Cerebellum (tissue), 4 donors: ENCODE measurements at places on chromosomes 3 and 15. TPM values are rescaled to one million over a fixed set of nuclear protein-coding genes. Genes with fewer than 3 reads are reported as not detected.

DNA sequence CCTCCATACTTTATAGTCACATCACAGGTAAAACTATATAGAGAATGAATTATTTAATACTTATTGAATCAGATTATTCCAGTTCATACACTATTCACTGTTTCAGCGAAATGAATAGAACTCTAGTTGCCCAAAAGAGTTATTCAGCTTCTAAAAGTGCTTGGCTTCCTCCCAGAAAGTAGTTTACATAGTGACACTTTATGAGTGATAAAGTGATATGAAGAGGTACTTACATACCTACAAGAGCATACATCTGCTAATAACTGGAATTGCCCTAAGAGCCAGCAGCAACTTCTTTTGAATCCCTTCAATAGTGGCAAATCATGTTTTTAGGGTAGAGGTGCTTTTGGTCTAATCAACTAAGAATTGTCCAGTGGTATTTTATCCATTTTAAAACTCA, 635.1 kb upstream of the AGTR1 start:
- DNase-seq, result no peak

DNA sequence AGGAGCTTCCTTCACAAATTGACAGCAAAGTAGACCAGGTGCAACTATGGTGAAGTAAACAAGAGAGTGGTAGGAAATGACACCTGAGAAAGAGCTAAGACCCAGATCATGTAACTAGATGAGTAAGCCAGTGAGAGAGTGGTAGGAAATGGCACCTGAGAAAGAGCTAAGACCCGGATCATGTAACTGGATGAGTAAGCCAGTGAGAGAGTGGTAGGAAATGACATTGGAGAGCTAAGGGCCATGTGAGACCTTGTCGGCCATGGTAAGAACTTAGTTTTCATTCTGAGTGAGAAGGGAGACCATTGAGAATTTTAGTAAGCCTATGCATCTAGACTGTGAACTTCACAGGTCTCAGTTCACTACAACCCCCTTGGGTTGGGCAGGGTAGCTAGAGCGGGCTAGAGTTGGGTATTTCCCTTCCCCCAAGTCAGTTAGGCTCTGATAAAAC, 5.4 kb upstream of the SENP7 start:
- DNase-seq, result no peak

- DNase-seq, result no peak
These were observed 647.2 kb upstream of the BCHE start for GRCh38 chr3:166484470-166484869.

- no peak for DNase-seq
These were observed 14.4 kb upstream of the SEC13 start for GRCh38 chr3:10335190-10335738.

DNA sequence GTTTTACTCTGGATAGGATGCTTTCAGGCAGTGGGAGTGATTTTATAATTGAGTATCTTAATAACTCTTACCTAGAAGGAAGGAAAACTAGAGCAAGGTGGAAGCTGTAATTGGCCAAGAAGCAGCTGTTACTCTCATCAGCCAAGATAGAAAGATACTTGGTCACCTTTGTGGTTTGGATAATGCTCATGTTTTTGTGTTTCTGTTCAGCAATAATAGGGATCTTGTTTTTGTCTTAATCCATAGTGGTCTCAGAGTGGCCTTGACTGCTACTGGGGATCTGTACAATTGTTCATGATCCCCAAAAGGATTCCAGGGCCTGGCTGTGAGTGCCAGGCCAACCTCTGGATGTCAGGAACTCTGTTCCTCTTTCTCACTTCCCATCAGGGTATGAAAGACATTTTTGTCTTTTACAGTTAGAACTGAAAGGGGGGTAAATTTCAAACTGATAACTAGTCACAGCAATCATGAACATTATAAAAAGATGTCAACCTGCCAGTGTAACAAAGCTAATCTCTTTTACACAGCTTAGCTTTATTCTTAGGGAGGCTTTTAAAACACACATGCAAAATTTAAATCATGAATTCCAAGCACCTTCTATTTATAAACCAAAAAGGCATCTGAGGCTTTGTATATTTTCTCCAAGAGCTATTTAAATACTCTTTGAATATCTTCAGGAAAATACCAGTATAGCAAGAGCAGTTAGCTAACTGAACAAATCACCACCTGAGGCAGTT, 6.0 kb downstream of the UBL7 start:
- no peak for DNase-seq

- DNase-seq, result no peak
These were observed 13.1 kb upstream of the DENND4A start for GRCh38 chr15:65805019-65805745.

GRCh38 chr3:176286476-176287085, 910.7 kb downstream of the TBL1XR1 start:
- no peak for DNase-seq

DNA sequence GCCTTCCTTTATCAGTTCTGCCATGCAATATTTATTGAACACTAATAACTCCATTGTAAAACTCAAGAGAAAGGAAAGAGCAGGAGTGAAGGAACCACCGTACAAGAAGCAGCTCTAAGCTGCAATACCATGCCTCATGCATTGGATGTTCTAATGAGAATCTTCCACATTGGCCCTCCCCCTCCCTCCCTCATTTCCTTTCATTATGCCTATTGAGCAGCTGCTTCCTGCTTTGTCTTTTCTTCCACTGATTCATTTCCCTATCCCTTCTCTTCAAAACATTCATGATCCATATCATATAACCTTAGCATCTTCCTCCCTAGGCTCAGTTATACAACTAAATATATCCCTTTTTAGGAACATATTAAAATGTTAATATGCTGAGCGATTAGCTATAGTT, 698.7 kb upstream of the GOLIM4 start:
- DNase-seq, result no peak

DNA sequence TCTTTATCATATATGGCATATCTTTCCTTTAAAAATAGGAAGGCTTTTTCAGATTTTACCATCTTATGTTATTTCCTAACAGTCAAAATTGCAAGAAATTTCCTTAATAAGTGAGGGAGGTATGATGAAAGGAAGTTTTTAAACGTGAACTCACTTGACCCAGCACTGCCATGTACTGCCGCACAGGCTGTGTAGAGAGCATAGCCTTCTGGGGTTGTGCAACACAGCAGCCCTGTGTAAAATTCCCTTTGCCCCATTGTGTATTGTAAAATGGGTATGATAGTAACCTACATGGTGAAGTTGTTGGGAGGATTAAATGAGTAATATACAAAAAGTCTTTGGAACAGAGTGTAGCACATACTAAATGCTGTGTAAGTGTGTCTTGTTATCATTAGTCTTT, 78.6 kb downstream of the PEX5L start:
- no peak for DNase-seq

GRCh38 chr3:14492948-14493881, 46.9 kb downstream of the GRIP2 start:
- no peak for DNase-seq

DNA sequence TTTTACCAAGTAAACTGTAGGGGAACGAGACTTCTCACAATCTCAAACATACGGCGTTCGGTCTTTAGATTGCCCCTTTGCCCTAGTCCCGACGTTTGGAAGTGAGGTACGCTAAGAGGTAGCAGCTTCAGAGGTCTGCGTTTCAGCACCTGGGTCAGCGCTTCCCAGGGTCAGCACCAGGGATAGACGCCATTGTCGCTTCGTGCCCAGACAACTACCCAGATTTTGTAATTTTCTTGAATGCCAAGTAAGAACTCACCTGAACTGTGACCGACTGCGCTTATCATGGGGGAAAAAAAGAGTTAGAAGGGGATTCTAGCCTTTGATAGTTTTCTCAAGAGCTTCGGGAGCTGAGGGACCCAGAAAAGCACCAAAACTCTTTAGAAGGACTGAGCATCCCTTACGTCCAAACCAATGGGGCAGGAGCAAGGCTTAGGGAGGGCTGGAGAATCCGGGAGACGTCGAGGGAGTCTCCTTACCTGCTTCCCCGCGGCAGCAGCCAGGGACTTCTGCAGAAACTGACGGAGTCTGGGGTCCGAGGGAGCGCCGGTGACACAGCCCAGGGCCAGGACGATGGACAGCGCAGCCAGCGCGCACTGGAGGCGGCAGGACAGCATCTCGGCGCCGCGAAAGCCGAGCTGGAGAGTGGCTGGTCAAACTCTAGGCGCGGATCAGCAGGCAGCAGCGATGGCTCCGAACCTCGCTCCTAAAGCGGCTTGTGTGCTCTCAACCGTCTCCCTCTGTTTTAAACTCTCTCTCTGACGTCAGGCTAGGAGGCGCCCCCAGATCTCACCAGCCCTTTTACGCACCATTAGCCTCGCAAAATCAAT, at the start of gene SST:
SST (minus strand) TSS at position 720 of the 830 bp plus-strand sequence; CDS start at position 617, 103 bp downstream.
- DNase-seq, result no peak

DNA sequence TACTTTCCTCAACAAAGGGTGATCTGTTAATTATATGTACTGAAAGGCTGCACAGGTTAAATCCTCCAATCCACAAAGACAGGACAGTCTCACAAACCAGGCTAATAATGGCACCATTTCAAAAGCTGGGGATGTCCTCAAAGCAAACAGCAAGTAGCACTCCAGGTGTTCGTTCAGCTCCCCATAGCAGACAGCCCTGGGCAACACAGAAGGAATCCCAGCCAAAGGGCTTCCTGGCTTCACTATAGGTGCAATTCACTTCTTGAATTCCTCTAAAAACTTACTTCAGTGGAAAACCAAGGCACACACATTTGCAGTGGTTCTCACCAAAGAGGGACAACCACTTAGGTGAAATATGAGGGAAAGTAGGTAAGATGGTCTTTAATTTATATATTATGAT, 166.7 kb downstream of the CTNNB1 start:
- DNase-seq, result no peak

- DNase-seq, result peak; percentile 19
These were observed 98.9 kb upstream of the SLC6A6 start for GRCh38 chr3:14303336-14304100.

DNA sequence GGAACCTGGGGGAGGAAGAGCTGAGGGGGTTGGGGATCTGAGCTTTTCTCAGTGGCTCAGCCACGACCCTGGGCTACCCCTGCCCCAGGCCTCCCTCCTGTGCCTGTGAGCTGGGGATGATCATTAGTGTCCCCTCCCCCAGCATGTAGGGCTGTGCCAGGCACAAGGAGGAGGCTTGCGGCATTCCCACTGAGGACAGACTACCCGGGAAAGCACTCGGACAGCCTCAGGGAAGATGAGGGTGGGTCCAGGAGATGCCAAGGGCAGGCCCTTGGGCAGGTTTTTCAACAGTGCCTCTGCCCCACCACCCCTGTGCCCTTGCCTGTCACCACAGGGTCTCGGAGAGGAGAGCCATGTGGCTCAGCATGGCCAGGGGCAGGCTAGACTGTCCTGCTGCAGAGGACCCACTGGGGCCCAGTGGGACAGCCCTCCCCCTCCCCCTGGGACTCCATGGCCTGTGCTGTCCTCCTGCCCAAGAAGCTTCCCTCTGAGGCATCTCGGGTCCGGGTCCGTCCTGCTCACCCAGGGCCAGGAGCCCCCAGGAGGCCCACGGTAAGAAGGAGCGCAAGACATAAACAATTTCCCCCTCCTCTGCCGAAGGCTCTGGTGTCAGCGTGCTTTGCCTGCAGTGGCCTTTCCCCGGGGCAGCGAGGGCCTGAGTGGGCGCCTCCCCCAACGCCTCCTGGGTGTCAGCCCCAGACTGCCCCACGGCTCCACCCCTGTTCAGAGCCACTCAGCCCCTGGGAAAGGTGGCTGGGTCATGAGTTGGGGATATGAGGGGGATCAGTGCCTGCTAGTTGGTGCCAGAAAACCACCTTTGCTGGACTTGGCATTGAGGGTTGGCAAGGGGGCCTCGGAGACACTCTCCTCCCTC, 192.5 kb downstream of the GOLGA6L6 start:
- DNase-seq, result no peak

DNA sequence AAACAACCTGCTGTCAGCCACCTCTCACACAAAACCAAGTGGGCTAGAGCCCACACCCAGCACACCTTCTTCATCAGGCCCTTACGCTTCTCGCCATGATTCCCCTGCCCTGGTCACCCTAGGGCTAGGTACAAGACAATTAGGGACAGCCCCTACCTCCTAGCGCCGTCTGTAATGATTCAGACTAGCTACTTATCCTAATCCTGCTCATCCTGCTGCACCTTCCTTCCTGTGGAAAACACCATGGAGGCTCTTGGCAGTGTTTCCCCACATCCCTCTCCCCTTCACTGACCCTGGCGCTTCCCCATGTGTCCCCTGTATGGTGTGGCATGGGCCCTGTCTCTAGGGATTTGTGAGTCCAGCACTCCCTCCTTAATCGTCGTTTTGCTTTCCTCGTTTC, 39.6 kb upstream of the ICE2 start:
- DNase-seq, result no peak

GRCh38 chr3:129224984-129225393, 24.4 kb upstream of the COPG1 start:
- peak; percentile 94 for DNase-seq

- DNase-seq, result no peak
These were observed 37.7 kb downstream of the FAM174B start for GRCh38 chr15:92617549-92618520.

- no peak for DNase-seq
These were observed 34.6 kb downstream of the BTD start for GRCh38 chr3:15636028-15636709.

GRCh38 chr3:35633332-35634124, 5.8 kb upstream of the ARPP21 start:
- no peak for DNase-seq

GRCh38 chr3:58217209-58217811, 6.5 kb upstream of the DNASE1L3 start:
- DNase-seq, result peak; percentile 72

DNA sequence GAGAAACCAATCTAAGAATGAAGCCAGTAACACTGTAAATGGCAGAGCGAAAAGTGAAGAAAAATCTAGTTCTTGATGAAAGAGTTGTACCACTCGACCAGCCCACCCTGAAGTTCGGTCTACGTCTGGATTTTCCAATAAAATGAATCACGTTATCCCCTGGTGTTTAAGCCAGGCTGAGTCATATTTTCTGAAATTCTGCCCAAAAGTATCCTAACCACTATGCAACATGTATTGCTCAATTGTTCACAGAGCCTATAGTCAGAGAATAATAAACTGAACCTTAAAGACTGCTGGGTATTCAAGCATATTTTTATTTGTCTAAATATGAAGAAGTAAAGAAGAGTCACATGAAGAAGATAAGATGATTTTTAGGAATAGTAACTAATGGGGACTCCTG, 245.7 kb downstream of the FGF12 start:
- DNase-seq, result no peak

DNA sequence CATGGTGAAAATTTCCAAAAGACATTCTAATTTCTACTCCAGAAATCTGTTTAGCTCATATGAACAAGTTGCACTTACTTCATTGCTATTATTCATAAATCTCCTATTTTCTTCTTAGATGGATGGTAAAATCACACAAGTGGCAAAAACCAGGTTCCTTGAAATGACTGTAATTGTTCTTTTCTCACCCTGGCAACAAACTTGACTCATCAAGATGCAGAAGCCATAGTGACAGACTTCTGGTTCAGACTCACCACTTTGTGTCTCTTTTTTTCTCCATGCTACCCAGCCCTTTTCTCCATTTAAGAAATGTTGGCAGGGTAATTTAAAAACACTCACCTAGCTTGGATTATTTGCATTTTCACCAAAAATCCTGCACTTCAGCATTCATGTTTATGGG, 82.1 kb downstream of the LRRC28 start:
- DNase-seq, result no peak

The CCR2 gene
- 0.45 TPM for total RNA-seq

The CYP19A1 gene
- 1.00 TPM for total RNA-seq

The ACP3 gene
- 0.91 TPM for total RNA-seq

The PPP1R14D gene
- total RNA-seq, result not detected

The AADACL2 gene
- not detected for total RNA-seq
